BJ (cell line): ENCODE measurements at places on chromosomes 1 and 21.

DNA sequence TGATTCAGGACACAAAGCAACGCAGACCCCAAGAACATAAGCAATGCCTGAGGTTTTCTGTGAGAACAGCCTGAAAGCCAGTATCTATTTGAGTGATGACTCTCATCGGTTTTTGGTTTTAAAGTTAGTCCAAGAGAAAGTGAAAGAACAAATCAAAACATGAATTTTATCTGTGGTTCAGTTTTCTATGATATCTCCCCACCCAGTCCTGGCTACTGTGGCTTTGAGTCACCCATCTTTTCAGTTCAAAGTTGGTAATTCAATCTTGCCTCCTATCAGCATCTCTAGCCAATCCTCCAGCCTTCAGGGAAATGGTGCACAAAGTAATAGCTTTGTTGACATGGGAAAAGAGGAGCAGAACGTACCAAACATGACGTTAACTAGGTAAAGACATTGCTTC lies 40.5 kb upstream of the KRTAP19-8 start:
- DNase-seq: no peak

DNA sequence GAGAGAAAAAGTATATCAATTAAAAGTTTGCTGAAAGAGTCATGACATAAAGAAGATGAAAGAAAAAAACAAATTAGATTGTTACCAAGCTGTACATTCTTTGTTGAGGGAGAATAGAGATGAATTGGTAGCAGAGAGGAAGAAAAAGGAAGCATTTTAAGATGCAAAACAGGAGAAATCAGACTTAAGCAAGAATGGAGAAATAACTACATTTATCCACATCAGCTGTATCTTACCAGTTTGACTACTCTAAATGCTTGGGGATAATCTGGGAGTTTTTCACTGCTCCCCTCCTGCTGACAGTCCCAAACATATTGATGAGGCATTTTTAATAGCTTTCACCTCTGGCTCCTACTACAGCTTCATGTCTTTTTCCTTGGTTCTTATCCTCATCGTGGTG lies 16.8 kb upstream of the PTPRC start:
- DNase-seq: no peak

GRCh38 chr1:192147696-192148095 lies 10.6 kb upstream of the RGS18 start:
- DNase-seq: no peak

GRCh38 chr1:242100921-242101320 lies 102.0 kb upstream of the MAP1LC3C start:
- DNase-seq: no peak

DNA sequence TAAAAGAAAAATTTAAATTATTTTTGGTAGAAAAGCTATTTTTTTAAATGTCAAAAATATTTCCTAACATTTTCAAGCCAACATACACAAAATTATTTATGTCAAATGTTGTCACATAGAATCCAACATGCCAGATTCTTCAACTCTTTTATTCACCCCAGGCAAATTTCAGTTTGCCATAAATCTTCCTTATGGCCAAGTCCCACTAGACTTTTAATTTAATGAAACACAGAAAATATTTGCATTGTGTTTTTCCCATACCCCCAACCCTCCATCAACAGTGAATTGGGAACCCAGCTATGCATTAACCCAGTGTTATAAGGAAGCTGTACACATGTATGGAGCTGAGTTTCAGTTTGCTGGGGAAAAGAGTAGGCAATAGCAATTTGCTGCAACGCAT lies 41.4 kb downstream of the DUSP10 start:
- DNase-seq: no peak

DNA sequence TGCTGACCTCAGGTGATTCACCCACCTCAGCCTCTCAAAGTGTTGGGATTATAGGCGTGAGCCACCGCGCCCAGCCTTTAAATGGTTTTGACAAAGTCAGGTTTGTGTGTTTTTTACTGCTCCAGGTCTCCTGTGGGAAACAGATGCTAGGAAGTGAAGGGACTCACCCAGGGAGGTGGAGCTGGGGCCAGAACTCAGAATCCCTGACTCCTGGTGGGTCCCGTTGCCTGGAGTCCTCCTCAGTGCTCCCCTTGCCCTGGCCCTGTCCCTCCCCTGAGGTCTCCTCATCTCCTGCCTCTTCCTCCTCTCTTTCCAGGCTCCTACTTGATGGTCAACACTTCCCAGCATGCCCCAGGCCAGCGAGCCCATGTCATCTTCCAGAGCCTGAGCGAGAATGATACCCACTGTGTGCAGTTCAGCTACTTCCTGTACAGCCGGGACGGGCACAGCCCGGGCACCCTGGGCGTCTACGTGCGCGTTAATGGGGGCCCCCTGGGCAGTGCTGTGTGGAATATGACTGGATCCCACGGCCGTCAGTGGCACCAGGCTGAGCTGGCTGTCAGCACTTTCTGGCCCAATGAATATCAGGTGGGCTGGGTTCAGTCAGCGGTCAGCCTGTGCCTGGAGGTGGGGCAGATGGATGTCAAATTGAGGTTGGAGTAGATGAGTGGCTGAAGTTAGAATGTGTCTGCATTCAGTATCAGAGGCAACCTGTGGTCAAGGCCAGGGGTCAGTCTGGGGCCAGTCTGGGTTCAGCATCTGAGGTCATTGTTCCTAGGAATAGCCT lies 22.1 kb downstream of the PTPRU start:
- DNase-seq: no peak

- no peak for DNase-seq
Measured at GRCh38 chr1:246591504-246591903, 25.2 kb downstream of the CNST start.

GRCh38 chr1:4591926-4592325 lies 62.5 kb upstream of the AJAP1 start:
- DNase-seq: no peak

DNA sequence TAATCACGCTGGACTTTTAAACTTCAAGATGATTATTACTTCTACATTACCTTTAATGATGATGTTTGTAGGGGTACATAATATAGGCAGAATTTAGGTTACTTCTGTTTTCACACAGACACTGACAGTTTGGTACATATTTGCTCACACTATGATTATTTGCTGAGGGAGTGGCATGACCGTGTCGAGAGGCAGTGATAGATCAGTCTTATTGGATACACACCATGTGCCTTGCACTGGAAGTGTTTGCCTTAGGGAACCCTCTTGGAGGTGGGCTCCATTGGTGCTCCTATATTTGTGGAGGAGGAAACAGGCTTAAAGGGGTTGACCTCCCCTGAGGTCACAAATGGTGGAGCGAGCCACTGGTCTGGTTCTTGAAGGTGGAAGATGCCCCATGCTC lies 132.1 kb downstream of the PRDM2 start:
- DNase-seq: no peak
